KG1 (cell line): ENCODE measurements at places on chromosomes 3 and 15.
A peak's percentile ranks its signal among the peaks of the same experiment; 100 is the strongest.

- DNase-seq = no peak
Measured at GRCh38 chr15:37490707-37491106, 390.4 kb upstream of the MEIS2 start.

GRCh38 chr3:68793759-68794701 is 138.3 kb downstream of the TAFA4 start:
- no peak for DNase-seq

DNA sequence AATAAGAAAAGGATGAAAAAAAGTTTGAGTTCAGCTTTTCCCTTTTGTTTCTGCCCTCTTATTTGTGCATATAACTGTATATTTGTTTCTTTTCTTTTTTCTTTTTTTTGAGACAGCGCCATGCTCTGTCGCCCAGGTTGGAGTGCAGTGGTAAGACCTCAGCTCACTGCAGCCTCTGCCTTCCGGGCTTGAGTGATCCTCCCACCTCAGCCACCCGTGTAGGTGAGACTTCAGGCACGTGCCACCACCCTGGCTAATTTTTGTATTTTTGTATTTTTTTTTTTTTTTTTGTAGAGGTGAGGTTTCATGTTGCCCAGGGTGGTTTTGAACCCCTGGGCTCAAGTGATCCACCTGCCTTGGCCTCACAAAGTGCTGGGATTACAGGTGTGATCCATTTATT is 31.4 kb downstream of the RNF111 start:
- no peak for DNase-seq

- DNase-seq = peak; percentile 8
Measured at GRCh38 chr15:45393851-45394250, 15.5 kb upstream of the GATM start.

DNA sequence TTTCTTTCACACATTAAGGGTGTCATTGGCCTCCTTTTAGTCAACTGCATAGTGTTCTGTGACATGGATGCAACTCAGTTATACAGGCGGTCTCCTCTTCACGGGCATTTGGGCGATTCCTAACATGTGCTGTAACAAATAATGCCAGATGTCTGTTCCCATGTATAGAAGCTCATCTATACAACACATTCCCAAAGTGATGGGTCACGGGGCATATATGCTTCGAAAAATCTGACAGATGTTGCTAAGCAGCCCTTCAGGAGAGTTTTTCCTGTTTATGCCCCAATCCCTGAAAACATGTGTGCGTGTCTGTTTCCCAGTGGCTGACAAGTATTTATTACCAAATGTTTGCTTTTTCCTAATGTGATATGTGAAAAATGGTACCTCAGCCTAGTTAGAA is 25.8 kb downstream of the LRRK1 start:
- no peak for DNase-seq

- no peak for DNase-seq
Measured at GRCh38 chr3:141526709-141527108, 39.9 kb downstream of the RASA2 start.

DNA sequence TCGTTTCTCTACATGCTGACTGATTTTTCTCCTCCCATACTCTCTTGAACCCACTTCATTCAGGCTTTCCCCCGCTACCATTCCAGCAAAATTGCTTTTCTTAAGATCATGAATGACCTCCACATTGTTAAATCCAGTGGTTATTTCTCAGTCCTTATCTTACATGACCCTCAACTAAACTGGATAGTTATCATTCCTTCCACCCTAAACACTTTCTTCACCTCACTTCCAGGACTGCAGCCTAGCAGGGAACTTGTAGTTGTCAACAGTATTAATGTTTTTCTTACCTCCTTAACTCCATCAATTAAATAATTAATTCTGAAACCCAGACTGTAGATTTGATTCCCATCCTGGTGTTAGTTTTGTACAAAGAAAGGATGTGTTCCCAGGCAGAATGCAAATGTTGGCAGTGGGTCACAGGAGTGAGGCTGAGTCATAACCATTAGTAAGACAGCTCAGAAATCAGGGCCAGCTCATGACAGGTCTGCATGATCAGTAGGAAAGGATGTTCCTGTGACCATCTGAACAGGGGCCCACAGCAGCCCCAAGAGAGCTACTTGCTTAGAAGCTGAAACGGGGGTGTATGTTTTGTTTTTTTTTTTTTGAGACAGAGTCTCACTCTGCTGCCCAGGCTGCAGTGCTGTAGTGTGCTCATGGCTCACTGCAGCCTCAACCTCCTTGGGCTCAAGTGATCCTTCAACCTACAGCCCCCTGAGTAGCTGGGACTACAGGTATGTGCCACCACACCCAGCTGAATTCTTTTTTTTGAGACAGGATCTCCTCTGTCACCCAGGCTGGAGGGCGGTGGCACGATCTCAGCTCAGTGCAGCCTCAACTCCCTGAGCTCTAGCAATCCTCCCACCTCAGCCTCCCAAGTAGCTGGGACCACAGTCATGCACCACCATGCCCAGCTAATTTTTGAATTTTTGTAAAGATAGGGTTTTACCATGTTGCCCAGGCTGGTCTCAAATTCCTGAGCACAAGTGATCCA is 9.1 kb downstream of the BCL2L10 start:
- no peak for DNase-seq

- DNase-seq = no peak
Measured at GRCh38 chr3:38018296-38019266, 10.9 kb downstream of the PLCD1 start.

DNA sequence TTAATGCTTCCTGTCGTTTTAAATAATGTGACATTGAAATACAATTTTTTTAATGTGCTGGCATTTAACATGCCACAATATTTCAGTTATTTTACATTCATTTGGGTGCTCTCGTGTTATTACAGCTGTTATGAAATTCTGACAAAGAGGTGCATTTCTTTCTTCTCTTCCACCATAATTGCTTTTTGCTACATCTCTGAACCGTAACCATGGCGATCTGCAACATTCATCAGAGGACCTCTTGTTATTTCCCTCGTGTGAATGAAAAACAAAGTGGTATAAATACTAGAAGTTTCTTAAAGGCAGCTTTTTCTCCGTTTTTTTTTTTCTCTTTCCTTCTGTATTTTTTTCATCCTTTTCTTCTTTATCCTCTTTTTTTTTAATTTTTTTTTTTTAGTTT is 316.4 kb downstream of the MCTP2 start:
- DNase-seq = no peak

DNA sequence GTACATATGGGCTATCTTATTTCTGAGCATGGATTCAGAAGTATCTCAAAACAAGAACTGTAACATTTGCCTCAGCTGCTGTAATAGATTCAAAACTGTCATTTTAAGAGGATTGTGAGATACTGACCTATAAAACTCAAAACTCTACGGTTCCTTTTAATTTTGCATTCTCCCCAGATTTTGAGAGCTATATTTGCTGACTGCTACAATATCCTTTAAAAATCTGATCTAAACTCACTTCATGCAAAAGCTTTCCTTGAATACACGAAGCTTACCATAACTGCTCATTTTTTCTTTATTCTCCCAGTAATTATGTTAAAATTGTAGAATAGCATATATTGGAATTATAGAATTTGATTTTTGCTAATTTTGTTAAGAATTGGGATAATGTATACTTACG is 158.7 kb upstream of the ROBO1 start:
- no peak for DNase-seq

DNA sequence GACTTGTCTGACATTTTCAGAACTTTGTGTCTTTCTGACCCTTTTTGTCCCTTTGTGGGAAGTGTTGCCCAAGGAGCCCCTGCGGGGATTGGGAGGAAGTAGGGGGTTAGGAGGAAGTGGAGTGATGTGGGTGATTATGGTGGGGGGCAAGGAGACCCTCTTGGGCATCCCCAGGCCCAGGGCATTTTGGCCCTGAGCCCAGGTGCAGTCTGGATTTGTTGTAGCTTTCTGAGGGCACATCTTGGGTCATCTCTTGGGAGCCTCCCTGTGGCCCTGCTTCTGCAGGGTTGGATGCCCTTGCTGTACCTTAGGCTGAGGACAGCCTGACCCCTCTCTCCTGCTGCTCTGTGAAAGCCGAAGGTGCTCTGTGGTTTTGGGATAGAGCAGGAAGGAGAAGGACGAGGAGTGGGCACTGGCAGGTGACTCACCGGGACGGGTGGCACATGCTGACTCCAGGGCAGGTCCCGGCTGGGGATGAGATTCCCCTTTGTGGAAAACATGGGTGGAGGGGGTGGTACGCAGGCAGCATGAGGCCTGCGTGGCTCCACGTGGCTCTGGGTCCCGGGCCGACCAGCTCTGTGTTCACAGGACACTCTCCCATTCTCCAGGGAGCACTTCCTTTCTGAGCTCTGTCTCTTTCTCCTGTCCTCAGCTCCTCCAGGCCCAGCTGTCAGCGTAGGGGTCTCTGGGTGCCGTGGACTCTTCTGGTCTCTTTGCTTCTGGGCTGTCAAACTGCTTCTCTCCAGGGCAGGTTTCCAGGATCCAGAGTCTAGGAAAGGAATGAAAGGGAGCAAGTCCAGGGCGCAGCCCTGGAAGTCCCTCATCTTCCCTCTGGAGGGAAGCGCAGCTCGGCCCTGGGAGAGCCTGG is 11.8 kb downstream of the CD276 start:
- DNase-seq = no peak

DNA sequence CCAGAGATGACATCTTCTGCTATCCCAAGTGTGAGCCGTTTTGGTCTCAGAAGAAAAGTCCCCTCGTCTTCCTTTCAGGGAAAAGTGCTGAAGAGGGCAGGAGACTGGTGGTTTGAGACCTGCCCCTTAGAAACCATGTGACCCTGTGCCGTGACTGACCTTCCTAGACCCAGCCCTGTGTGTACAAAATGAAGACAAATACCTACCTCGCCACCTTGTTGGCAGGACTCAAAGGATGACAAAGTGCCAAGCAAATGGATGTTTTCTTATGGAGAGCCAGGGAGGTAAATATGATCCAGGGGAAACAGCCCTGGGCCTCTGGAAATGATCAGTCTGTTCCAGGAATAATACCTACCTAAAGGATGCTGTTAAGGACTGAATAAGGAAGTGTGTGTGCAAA is 41.3 kb downstream of the FAM174B start:
- DNase-seq = no peak

GRCh38 chr3:52649461-52650210 is 36.1 kb downstream of the PBRM1 start:
- no peak for DNase-seq

- DNase-seq = no peak
Measured at GRCh38 chr15:31435912-31436628, 109.4 kb downstream of the KLF13 start.

GRCh38 chr3:90007778-90008499 is 900.5 kb downstream of the EPHA3 start:
- no peak for DNase-seq

GRCh38 chr3:126119008-126119675 is 35.2 kb upstream of the SLC41A3 start:
- no peak for DNase-seq

DNA sequence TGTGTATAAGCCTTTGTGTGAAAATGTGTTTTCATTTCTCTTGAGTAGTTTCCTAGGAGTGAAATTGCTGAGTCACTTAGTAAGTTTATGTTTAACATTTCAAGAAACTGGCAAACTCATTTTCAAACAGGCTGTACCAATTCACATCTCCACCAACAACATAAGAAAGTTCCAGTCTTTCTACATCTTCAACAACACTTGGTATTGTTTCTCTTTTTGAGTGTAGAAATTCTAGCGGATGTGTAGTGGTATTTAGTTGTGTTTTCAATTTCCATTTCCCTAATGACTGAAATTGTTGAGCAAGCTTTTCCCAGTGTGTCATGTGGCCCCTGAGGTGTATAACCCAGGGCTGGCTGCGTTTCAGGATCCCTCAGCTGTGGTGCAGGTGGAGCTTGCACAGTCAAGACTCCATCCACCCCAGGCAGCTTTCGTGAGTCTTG is 258.5 kb downstream of the PDCD6IP start:
- no peak for DNase-seq

- no peak for DNase-seq
Measured at GRCh38 chr15:41819455-41820050, 8.3 kb upstream of the JMJD7 start.

DNA sequence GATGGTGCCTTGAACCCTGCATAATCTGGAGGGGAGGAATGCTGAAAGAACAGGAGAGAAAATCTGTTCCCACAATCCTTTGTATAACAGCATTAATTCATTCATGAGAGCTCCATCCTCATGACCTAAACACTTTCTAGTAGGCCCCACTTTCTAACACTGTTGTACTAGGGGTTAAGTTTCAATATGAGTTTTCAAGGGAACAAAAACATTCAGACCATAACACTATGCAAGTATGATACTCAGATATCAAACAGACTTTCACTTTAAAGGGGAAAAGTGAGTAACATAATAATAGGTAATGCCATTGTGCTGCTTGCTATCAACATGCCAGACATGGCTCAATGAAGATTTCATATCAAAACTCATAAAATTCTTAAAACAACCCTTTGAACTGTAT is 32.4 kb upstream of the PLSCR2 start:
- DNase-seq = no peak

- peak; percentile 71 for DNase-seq
Measured at GRCh38 chr15:90902040-90902839, 862 bp upstream of the MAN2A2 start.

GRCh38 chr15:78749831-78750230 is 61.4 kb downstream of the ADAMTS7 start:
- DNase-seq = no peak

- no peak for DNase-seq
Measured at GRCh38 chr3:128342701-128343180, 123.9 kb downstream of the DNAJB8 start.

- DNase-seq = no peak
Measured at GRCh38 chr3:16817197-16817596, 67.6 kb upstream of the PLCL2 start.

- no peak for DNase-seq
Measured at GRCh38 chr3:139394116-139394515, 4.7 kb upstream of the COPB2 start.

DNA sequence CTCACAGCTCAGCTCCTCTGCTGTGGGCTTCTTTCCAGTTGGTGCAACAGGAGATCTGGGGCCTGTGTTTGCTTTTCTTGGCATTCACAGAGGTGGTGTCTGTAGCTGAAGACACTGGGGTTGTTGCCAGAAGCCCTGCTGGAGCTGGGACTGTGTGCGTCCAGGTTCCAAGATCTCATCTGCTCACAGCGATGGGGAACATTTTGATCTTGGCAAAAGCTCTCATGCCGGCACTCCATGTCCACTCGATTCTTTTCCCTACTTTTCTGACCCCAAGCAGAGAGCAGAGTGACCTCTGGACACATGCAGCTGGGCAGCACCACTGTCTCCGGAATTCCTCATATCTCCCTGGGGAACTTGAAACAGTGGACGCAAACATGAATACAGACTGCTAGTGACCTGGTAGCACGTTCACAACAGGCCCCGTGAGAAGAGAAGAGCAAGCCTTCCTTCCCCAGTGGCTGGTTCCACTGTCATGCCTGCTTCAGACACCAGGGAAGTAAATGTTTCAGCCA is 36.1 kb upstream of the MECOM start:
- no peak for DNase-seq

GRCh38 chr15:66895794-66896453 is 169.5 kb upstream of the SMAD3 start:
- DNase-seq = no peak

DNA sequence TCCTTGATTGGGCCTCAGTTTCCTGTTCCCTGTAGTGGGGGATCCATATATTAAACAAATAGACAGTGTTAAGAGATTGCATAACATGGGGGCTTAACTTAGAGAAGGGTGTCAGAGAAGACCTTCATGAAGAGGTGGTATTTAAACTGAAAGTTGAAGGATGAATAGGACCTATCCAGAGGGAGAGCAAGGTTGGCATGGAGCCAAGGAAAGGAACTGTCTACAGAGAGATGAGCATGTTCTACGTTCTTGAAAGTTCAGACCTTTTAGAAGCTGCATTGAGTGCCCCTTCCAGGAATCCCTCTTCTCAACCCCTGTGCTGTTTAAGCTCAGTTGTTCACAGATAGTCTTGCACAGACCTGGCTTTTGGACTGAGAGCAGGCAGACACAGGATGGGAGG is 2.4 kb downstream of the HTD2 start:
- DNase-seq = no peak

- no peak for DNase-seq
Measured at GRCh38 chr3:166836836-166837235, 543.3 kb downstream of the ZBBX start.
